ENCODE measurements at places on chromosomes 7 and 10.

- H3K4me1 ChIP-seq: no peaks in the 10 kb centered on the region
- H3K27ac ChIP-seq: no peak overlapping the region
- no peaks in the 10 kb centered on the region for H3K27me3 ChIP-seq
- H3K4me3 ChIP-seq: no peak overlapping the region
- DNase-seq: peak; percentile 36
- no peaks in the 10 kb centered on the region for H3K36me3 ChIP-seq
Observed at GRCh38 chr7:2927592-2927991, 83.5 kb upstream of the GNA12 start.

- H3K4me3 ChIP-seq: no peak overlapping the region
- H3K27ac ChIP-seq: no peak overlapping the region
- no peak for DNase-seq
Observed at GRCh38 chr10:100479037-100479436, 16.2 kb downstream of the WNT8B start.

DNA sequence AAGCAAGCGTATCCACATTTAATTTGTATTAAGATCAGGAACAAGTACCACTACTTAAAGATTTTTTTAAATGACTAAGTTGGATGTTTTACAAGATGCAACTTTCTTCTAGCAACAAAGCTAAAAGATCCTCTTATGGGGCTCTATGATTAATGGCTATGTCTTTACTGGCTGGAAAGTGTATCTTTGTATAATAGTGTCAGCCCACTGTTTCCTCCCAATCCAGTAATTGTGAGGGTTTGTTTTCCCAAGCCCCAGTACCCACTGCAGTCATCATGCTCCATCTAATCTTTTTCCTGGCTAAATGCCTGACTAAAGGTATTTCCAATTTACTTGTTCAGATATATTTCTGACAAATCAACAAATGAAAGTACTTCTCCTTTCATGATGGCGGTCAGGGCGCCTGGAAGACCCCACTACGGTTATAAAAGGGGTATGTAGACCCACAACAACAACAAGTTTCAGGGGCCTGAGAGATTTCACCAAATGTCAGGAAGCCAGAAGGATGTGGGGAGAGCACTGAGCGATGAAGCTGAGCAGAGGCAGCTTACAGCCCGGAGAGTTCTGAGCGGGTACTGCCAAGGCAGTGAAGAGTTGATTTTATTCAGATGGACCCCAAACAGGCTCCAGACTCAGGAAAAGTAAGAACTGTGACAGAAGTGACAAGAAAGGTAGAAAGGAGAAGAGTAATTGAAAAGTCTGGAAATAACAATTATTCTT, 222.6 kb upstream of the KLF14 start:
- H3K4me1 ChIP-seq: peaks cover 54% of the 10 kb centered on the region
- no peaks in the 10 kb centered on the region for H3K27me3 ChIP-seq
- peak; percentile 78 for DNase-seq
- H3K36me3 ChIP-seq: peaks cover 69% of the 10 kb centered on the region

DNA sequence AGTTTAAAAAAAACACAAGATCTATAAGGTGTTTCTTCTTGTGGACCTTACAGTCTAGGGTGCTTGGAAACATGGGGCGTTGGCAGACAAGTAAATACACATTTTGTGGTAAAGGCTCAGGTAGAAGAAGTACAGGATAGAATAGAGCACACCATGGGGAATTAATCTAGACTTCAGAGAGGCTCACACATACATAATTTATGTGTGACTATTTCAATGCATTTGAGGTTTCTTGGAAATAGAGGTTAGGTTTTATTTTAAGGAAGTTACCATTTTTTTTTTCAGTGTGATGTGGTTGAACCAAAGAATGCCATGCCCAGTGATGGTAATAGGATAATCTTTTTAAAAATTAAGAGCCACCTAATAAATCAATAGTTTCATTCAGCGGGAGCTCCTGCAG, 12.8 kb downstream of the CFTR start:
- H3K4me3 ChIP-seq: no peak overlapping the region
- no peaks in the 10 kb centered on the region for H3K4me1 ChIP-seq
- H3K36me3 ChIP-seq: no peaks in the 10 kb centered on the region

- no peaks in the 10 kb centered on the region for H3K36me3 ChIP-seq
- no peaks in the 10 kb centered on the region for H3K27me3 ChIP-seq
- no peak overlapping the region for H3K27ac ChIP-seq
- H3K4me3 ChIP-seq: no peak overlapping the region
- H3K4me1 ChIP-seq: no peaks in the 10 kb centered on the region
Observed at GRCh38 chr10:82497439-82497838, 622.4 kb downstream of the NRG3 start.

Data from osteoblast (primary cell).